ENCODE measurements at places on chromosomes 3 and 15.

- DNase-seq: no peak
Observed at GRCh38 chr15:75661100-75661755, 13.5 kb downstream of the SNX33 start.

DNA sequence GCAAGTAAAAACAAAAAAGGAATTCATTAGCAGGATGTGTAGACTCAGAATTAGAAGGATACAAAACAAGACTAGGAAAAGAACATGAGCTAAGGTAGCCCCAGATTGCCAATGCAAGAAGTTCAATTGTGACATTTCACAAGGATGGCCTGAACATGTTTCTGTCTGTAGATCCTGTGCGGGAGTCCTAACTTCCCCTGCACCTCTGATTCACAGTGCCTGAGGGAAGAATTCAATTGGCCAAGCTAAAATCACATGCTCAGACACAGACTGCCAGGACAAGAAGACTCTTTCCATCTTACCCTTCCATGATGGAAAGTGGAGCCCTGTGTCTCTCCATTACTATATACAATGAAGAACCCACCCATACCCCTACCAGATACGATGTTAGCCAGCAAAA, 251.5 kb downstream of the KCNH8 start:
- no peak for DNase-seq

DNA sequence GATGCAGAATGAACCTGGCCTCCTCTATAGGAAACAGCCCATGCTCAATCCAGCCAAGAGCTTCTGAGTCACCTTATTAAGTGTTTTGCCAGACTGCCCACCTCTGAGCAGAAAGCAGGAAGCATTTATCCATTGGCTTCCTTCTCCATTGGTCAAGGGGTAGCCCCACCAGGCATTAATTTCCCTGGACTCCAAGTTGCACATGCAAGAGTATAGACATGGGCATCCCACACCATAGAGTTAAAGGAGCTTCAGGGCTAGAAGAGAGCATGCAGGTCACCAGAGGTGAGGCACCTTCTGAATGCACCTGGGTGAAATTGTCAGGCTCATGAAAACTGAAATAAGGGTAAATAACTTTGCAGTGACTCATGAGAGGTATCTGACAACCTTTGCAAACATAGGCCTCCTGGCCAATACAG, 230.8 kb upstream of the STAC start:
- DNase-seq: no peak

GRCh38 chr15:72420576-72420975, 22.5 kb downstream of the TMEM202 start:
- DNase-seq: no peak

DNA sequence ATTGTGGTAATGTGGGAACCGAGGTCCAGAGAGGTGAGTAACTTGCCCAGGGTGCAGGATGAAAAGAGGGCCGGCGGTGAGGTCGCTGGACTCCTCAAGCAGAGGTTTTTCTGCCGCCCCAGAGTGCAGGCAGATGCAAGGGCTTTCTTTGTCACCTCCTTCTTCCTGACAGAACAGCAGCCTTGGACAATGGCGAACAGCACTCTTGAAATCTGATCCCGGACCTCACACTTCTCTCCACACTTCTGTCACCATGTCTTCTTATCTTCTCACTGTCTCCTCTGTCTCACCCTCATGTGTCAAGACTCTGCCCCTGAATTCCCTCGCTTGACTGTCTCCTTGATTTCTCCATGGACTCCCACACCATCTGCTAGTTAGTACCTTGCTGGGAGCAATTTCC, 15.4 kb upstream of the VPS8 start:
- DNase-seq: no peak

DNA sequence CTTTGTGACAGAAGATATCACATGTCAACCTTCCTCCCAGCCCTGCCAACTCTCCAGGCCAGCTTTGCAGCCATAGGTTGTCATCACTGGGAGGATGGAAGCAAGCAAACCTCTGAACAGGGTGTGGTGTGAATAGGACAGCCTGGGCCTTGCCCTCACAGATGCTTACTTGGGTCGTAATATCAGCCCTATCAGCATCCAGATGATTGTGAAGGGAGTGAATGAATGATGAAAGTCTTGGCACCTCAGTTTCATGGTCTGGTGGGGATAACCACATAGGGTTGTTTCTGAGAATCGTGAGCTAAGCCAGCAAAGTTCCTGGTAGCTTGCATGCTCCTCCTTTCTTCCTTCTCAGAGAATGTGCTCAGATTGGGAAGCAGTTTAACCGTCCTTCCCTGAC, 55.1 kb upstream of the POLR2M start:
- no peak for DNase-seq

DNA sequence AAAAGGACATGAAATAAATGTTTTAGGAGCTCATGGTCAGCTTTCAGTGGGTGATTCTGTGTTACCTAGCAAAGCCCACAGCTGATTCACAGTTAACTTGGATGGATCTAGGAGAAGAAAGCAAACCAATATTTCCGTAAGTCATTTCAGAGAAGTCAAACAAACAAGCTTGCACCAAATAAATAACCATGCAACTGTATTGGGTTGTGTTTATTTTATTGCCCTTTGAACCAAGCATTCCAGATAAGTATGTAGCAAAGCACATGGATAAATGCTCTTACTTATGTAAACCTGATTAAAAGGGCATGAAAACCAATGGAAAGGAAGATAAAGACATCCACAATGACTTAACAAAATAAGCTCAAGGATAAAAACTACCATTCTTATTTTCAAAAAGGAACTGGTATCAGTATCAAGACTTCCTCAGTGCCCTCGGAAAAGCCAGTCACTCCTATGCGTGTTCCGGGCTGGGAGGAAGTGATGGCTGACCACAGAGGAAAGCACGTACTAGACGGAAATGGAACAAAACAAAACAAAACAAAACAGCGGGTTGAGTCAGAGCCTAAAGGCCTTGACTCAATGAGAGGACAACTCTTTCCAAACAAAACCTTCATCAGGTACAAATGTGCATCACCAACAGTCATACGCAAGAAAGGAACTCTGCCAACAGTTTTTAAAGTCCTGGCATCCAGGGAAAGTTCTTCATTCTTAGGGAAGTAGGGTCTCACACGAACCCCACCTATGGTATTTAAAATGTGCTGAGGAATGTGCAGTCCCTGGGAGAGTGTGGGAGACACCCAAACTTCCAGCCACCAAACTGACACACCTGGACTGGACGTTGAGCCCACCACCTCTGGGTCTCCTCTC, 103.3 kb downstream of the SNRK start:
- DNase-seq: peak; percentile 55

DNA sequence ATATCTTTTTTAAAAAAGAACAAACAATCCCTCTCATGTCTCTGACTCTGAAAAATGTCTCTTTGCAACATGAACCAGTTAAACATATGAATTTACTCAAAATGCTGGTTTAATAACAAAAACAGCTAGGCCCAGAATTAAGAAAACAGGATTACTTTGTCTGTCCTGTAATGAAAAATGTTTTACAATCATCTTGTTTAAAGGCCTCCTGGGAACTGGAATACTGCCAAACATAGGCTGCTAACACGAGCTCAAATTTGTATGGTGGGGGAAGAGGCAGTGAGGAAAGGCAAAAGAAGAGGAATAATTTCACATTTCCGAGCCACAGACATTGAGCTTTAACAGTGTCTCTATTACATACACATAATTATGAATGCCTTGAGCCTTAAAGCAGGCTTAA, 61.7 kb upstream of the PPIB start:
- DNase-seq: no peak
